ENCODE measurements at places on chromosomes 4 and X.

GRCh38 chr4:8035371-8035780, 95.7 kb upstream of the AFAP1 start:
- DNase-seq = no peak

DNA sequence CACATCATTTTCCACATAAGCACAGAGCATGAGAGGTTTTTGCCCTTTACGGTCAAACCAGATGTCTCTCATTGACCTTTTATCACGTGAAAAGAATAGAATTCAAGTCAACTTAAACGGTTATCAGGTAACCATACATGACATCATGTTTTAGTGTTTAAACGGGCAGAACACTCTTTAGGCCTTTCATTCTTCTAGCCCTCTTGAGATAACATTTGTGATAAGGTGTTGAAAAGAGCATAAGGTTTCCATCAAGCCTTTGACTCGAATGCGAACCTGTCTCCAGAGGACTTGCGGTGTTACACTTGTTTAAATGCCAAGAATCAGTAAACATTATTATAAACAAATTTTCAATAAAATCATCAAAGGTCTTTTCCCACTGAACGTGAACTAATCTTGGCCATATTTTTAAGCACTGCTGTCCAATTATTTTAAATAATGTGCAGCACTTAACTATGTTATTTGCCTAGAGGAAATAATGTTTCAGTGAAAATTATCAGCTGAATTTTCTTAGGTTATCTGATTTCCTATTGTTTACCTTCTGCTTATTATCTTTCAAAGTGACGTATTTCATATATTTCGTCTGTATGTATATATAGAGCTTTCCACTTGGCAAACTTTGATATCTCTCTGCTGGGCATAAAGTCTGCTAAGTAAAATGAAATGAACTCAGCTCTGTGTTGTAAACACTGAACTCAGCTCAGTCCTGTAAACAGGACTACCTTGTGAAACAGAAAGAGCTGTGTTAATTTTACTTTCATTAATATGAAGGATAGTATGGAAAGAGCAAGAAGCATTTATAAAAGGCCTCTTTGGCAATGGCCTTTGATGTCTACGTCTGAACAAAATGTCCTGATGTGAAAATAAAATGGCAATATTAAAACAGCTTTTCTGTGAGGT, 33.3 kb downstream of the TENM3 start:
- no peak for DNase-seq

DNA sequence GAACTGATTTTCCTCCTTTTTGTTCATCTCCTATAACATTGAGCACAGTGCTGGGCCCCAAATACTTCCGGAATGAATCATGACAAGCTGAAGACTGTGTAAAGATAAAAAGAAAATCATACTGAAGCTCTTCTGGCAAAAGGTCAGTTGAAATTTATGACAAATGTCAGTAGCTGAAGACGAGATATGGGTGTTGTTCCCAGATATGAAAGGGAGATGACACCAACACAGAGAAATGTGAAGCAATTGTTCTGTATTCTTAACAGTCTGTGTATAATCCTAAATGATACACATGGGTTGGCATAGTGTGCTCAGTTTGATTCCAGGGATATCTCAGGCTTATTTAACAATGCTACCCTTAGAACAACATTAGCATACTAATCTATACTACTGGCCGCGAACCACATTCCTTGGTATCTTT, 170.5 kb upstream of the PITX2 start:
- DNase-seq = no peak

DNA sequence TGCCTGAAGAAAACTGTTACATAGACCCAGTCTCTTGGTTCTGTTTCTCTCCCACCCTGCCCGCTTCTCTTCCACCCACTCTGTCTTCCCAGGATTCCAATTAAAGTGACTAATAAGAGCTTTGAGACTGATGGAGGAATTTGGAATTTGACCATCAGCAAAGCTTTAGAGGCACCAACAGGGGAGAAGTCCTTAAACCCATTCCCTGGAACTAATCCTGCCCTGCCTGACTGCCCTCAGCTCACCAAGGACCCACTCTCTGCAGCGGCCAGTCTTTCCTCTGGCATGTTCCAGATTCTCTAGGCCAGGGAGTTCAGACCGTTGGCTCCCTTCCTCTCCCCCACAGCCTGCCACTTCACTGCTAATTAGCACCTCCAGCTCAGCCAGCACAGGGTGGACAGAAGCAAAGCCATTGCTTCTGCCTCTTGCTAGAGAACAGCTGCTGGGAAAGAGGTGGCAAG, 23.9 kb downstream of the SCD5 start:
- no peak for DNase-seq

DNA sequence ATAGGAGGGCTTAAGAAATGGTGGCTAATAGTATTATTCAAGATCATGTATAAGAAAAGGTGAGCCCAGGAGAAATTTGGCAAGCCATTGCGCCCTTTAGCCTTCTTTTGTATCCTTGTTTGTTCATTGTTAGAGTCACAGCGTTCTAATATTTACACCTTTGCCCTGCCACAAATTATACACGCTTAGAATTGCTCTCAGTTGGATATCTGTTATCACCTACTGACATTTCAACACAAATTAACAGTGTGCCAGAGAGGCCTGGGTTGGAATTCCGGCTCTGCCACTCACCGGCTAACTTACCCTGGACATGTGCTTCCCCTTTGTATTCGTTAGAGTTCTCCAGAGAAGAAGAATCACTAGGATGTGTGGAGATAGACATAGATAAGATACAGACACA, 148.7 kb upstream of the KIT start:
- DNase-seq = no peak

GRCh38 chr4:17112292-17112659, 213.8 kb upstream of the LDB2 start:
- DNase-seq = no peak

- DNase-seq = no peak
Measured at GRCh38 chr4:52643785-52644244, 15.3 kb downstream of the USP46 start.

DNA sequence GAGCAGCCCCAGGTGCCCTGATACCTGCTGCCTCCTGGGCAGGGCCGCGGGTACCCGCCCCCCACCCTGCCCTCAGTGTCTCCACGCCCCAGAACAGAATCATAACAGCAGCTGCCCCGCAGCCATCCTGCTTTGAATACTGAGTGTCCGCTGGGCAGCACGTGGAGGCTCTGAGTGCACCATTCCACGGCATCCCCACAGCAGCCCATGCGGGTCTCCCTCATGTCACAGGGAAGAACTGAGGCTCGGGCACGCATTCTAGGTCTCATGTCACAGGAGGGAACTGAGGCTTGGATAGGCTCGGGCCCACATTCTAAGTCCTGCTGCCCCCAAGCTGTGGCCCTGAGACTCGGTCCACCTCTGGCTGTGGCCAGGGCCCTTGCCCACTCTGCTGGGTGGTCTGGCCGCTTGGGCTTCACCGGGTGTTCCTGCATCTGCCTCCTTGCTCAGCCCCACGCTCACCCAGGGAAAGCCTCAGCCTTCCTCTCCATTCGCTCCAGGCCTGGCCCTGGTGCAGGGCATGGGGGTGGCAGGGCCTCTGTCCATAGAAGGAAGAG, 221.6 kb upstream of the PSAPL1 start:
- DNase-seq = no peak

DNA sequence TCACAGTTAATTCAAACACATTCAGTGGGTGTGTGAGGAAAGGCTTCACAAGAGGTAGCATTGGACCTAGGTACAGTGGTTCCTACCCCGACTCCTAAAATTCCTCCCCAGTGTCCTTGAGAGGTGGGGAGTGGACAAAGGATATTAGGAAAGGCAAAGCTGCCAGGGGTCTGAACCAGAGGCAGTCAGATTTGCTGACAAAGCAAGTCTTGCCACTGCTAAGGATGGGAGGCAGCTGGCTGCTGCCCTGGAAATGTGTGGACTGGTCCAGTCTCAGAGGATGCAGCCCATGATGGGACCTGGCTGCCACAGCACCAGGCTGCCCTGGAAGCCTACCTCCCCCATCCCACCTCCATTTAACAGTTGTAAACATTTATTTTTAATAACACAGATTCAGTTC, 4.1 kb upstream of the PHF8 start:
- DNase-seq = no peak

DNA sequence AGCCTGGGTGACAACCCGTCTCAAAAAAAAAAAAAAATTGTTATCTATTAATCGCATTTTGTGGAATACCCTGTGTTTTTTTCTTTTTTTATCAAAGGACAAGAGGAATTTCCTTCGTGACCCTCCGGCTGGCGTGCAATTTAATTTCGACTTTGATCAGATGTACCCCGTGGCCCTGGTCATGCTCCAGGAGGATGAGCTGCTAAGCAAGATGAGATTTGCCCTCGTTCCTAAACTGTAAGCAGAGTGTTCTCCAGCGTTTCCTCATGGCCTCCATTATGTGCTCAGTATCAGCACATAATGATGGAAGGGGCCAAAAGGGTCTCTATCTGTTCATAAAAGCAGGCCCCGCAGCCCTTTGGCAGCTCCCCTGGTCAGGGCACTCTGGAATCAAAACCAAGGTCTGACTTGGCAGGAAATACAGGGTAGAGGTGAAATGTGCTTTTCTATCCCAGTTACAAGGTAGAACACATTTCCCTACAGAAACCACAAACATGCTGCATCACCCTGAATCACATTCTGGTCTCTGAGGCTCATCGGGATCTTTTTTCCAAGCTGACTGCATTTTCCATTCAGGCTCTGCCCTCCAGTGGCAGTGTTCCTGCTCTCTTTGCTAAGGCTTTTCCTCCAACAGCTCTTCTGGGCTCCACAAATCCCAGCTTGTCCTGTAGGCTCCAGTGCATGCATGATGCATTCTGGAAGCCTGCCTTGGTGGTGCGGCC, 24.4 kb downstream of the SYAP1 start:
- DNase-seq = no peak

DNA sequence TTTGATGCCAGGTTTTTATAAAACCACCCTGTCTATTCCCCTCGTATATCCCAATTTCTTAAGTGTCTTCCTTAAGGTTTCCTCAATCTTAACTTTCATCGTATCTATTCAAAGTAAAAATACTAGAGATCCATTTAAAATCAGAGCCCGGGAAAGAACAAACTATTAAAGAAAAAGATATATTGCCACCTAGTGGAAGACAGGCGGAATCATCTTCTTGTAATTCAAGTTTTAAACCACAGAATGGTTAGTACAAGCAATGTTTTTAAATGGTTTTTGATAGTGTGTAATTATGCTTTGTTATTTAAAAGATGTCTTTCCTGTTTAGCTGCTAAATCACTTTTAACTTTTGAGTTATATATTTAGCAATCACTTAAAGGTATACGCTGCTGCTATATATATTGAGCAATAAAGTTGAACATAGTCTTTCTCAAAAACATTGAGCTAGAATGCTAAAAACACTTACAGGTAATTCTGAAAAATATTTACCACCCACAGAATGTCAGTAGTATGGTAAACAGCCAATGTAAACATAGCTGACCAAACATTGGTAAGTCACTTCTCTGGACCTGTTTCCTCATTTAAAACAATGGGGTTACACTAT, 18.2 kb downstream of the PRDM8 start:
- DNase-seq = no peak

DNA sequence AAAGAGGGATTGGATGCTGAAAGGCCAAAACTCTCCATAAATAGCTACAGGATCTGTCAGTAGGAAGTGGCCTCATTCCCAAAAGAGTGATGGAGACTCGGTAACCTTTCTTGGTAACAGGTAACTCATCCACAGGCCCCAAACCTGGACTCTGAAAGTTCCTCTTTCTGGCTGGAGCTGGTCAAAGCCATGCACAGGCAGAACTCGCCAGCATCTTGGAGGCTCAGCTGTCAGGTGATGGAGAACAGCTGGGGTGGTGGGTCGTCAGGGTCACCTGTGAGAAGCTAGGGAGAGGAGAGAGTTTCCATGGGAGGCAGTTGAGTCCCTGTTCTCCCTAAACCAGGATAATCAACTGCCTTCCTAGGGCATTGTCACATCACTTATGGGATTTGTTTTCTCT, 354.3 kb upstream of the GATB start:
- no peak for DNase-seq

GRCh38 chrX:154431341-154431740, 2.9 kb downstream of the ATP6AP1 start:
- no peak for DNase-seq

DNA sequence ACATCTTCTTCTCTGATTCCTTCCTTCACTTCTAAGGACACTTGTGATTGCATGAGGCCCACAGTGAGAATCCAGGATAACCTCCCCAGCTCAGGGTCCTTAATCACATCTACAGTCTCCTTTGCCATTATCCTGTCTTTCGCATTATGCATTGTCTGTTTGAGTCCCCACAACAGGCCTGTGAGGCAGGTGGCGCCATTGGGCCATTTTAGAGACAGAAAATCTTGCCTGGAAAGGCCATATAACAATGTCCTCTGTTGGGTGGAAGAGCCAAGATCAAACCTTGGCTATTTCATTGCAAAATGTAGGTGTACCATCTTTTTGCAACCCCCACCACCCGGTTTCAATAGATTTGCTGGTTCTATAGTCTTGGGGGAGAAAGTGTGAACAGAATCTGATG, 11.8 kb upstream of the DCUN1D4 start:
- no peak for DNase-seq

DNA sequence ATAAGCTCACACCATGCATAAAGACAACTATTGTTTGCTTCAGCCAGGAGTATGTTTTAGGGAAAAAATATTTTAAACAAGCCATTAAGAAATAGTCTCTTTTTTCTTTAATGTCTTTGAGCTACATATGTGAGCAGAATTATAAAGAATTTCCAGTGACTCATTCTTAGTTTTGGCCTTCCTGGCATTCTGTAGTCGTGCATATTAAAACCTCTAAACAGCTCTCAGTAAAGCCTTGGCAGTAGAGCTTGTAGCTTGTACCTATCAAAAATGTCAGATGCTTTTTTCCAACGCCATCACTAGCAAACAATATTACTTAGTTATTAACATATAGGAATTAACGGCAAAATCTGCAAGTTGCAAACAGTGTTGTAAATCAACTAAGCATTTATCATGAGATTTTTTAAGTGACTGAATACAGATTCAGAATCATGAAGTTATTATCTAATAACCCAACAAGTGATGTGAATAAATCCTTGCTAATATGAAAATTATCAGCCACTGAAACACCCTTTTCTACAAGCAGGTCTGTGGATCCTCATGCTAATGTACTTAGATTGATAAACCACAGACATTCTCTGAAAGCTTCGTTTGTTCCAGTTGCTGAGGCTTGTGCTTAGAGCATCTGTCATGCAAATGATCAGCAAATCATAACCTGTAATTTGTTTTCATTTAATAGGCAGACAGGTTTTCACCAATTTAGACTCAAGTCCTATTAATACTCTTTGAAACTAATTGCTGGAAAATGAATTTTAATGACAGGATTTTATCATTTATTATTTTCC, 412.0 kb upstream of the ATOH1 start:
- DNase-seq = no peak

GRCh38 chr4:72205831-72206230, 174.0 kb downstream of the NPFFR2 start:
- no peak for DNase-seq

- no peak for DNase-seq
Measured at GRCh38 chr4:94567811-94568210, 116.1 kb downstream of the PDLIM5 start.
